ENCODE measurements at places on chromosomes 1 and 21.

GRCh38 chr1:229139331-229140118 is 131.4 kb upstream of the RAB4A start:
- peak; percentile 42 for DNase-seq

- DNase-seq, result no peak
Observed at GRCh38 chr1:159915571-159916241, 9.6 kb downstream of the TAGLN2 start.

DNA sequence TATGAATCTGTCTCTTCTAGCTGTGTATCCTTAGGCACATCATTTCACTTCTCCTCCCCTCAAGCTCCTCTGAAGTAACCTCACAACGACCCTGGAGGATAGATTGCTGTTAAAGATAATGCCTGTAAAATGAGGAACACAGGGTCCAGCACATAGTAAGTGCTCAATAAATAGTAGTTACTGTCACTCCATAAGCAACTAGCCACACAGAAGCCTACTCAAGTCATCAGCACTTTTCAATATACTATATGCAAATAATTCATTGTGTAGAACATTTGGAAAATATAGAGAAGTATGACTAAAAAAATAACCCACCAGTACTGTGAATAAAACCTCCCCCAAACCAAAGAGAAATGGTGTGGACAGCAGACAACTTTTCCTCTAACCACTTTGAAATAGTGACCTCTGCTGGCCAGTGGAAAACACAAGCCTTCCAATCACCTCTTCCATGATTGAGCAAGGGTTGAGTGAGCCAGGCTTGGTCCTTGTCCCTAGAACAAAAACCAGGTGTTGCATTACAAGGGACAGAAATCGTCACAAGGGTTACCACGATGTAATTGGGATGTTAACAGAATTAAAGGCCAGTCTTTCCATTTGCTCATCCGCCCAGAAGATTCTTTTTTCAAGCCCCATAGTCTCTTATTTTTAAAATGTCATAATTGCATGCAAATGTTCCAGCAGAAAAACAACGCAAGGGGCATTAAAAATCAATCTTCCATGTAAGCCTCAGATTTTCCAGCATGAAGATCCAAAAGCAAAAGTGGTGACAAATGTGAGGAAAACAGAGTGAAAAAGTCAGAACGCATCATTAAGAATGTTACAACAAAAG is 15.7 kb upstream of the GLIS1 start:
- DNase-seq, result peak; percentile 14

DNA sequence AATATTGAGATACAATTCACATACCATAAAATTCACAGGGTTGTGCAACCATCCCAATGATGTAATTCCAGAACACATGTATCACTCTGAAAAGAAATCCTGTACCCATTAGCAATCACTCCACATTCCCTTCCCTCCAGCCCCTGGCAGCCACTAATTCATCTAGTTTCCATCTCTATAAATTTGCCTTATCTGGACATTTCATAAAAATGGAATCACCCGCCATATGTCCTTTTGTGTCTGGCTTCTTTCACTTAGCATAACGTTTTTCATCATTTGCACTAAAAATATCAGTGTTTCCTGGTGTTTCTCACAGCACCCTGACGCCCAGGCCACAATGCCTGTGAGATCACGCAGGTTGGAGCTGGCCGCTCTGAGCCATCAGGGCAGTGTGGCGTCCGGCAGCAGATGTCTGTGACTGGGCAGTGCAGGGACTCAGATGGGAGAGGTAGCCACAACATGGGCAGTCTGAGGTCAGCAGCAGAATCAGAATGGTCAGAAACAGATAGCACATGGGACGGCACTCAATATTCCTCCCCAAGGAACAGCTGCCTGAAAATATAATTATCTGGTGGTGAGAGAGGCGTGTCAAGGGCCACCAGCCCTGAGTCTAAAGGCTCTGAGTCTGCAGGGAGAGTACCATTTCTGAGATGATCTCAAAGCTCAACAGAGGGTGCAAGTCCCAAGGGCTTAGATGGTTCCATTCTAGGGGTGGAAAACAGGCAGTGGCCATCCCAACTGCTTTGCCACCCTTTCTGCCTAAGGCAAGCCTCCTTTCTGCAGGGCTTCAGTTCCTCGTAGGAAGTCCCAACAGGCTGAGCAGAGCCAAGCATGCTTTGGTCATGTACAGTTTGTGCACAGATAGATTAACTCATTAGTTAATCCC is 129.4 kb upstream of the EDN2 start:
- no peak for DNase-seq

- no peak for DNase-seq
Observed at GRCh38 chr1:173917149-173917548, at the start of gene SERPINC1. Gene SERPINC1, minus strand, starts transcription at chr1:173917327. Its CDS starts 68 bp downstream, at chr1:173917259.

DNA sequence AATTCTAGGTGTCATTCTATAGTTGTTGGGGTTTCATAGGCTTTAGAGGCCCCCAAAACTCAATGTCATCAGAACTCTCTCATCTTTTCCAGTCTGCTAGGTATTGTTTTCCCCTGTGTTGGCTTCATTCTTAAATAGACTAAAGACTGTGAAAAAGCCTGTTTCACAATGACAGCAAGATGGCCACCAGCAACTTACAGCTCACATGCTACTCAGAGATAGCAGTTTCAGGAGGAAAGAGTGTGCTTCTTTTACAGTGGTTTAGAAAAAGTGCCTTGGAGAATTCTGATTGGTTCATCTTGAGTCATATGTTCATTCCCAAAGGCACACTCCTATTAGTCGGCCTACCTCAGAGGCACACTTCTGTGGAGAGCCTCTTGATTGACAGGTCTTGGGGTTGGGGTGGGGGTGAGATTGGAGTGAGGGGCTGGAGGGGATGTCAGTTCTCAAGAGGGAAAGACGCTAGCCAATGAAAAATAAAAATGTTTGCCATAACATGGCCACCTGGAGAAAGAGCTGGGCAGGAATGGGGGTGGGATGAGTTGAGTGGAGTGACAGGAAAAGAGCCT is 8.5 kb downstream of the IL23R start:
- no peak for DNase-seq

DNA sequence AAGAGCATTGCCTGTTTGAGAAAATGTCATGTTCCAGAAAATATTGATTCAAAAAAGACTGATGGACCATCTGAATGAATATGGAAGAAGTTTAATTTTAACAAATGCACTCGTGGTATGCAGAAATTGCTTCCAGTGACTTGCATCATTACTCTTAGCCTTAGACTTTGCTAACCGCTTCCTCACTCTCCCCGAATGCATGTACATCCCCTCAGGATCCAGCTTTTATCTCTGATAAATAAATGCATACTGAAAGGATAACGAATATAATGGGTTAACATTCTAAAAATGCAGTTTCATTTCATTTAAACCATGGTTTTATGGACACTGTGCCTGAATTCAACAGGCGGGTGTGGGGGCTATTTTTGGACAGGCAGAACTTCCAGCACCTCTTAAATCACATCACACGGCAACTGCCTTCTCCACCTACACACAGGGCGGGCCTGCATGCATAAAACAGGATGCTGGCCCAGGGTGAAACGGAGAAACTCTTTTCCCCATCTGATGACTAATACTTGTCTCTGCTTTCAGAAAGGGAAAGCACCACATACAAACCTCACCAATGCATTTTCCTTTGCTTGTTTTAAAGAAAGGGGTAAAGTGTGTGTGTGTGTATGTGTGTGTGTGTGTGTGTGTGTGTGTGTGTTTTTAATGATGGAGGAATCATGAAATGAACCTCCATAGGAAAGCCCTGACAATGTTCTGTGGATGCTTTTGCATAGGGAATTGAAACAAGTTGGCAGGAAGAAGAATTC is 48.7 kb downstream of the SPAG17 start:
- DNase-seq, result no peak

DNA sequence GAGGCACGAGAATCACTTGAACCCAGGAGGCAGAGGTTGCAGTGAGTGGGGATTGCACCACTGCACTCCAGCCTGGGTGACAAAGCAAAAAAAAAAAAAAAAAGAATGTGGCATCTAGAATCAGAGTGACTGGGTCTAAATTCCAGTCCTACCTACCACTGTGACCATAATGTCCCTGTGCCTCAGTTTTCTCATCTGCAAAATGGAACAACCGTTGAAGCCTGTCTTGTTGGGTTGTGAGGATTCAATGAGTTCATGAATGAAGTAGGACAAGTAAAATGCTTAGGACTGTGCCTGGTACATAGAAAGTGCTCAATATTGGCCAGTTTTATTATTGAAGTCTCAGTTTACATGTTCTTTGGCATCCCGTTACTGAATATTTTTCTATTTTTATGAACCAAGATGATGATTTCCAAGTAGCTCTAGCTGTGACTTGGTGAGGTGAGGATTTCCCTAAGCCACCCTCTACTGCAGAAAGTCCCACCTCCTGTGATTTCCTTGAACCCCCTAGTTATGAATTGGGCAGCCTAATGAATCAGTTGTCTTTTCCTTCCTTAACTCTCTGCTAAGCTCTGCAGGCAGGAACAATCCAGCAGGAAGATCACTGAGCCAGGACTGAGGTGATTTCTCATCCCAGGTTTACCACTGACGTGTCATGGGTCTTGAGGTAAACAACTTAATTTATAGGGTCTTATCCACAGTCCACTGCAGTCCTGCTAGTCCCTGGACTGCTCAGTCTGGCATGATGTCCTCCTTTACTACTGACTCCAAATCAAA is 18.9 kb upstream of the MEAF6 start:
- no peak for DNase-seq

GRCh38 chr1:156436141-156437036 is 64.2 kb downstream of the MEF2D start:
- peak; percentile 19 for DNase-seq

DNA sequence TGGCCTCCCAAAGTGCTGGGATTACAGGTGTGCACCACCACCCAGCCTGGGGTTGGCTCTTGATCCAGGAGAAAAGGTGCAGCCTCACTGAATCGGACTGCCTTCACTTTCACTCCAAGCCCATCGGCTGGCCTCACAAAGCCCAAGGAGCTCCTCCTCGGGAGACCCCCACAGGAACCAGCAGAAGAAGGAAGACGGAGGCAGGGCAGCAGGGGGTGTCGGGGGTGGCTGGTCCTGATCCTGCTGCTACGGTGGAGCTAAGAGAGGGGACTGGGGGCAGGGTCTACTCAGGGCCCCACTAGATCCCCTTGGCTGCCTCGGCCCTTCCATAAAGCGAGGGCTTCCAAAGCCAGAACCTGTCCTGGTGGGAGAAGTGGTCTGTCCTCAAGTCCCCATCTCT is 93.9 kb downstream of the STUM start:
- no peak for DNase-seq

- no peak for DNase-seq
Observed at GRCh38 chr1:215156232-215156631, 73.7 kb downstream of the KCNK2 start.

GRCh38 chr1:147542569-147542897 is 1.2 kb downstream of the BCL9 start:
- peak; percentile 14 for DNase-seq
